ENCODE measurements at places on chromosomes 7 and 10. TPM values are rescaled to one million over a fixed set of nuclear protein-coding genes. Genes with fewer than 3 reads are reported as not detected.
A peak's percentile ranks its signal among the peaks of the same experiment; 100 is the strongest.

GRCh38 chr10:114995468-114996247 is 57.7 kb downstream of the TRUB1 start:
- H3K27ac ChIP-seq: no peak overlapping the region
- no peaks in the 10 kb centered on the region for H3K27me3 ChIP-seq
- H3K36me3 ChIP-seq: peaks cover 10% of the 10 kb centered on the region
- H3K4me1 ChIP-seq: peaks cover 2% of the 10 kb centered on the region
- H3K4me3 ChIP-seq: no peak overlapping the region

- no peak for DNase-seq
Observed at GRCh38 chr10:75876710-75877109, 445.3 kb downstream of the LRMDA start.

DNA sequence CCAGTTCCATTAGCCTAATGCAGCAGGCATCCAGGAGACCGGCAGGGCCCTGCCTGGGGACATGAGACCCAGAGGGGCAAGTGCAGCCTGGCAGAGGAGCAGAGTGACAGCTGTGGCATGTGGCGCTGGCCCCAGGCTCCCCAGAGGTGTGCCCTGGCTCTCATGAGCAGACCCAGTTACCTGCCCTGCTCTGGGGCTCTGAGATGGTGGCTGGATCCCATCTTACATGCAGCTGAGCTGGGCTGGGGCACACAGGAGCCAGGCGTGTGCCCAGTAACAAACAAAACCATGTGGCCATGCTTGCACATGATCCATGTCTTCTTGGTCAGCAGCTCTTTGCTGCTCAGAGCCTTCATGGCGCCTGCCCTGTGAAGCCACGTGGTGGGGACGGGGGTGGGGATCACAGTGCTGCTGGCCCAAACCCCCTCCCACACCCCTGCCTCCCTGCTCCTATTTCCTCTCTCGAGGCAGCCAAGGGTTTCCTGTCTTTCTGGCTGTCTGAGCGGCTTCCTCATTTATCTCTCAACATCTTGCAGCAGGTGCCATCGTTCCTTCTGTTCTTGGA is 40.3 kb upstream of the GTF2I start:
- DNase-seq: peak; percentile 39
- H3K36me3 ChIP-seq: no peaks in the 10 kb centered on the region
- H3K27ac ChIP-seq: peak overlapping the region; percentile 80
- peaks cover 32% of the 10 kb centered on the region for H3K4me1 ChIP-seq

DNA sequence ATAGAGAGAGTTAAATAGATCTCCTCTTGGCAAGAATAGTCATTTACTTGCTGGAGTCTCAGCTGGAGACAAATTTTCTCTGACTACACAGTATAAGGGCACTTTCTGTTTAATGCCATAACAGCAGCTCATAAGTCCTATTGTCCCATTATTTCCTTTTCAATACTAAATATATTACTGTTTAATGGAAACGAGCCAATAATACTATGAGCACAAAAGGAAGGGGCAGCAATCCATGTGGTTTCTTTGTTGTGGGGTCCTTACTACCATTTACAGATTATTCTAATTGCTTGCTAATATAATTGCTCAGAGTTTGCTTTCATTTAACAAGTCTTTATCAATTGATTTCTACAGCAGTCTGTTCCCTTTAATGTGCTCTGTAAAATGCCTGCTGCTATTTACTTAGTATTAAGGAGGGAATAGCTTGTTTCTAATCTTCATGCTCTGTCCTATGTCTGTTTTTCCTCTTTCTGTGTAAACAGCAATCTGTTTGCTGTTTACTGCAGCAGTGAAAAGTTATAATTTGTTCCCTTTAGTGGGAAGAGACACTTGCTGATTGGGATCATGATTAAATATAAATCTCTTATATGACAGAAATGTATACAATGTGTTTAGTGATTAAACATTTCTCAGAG is 296.2 kb upstream of the SMIM30 start:
- H3K4me1 ChIP-seq: no peaks in the 10 kb centered on the region
- H3K27me3 ChIP-seq: peaks cover 9% of the 10 kb centered on the region
- no peak overlapping the region for H3K4me3 ChIP-seq
- no peak for DNase-seq

DNA sequence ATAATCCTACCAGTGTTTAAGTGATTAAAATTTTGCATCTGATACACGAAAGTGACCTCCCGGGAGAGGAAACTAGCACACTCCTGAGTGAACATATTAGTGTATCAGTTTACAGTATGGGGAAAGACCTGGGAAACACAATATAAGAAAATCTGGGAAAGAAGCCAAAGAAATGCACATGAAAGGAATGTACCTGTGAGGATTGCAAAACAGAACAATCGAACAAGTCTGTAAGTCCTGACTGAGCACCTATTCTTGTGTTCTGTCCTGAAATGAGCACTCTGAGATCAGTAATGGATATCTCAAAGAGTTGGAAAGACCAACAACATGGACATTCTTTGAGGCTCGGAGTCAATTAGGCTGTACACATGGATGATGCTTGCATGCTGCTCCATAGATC is 554.7 kb downstream of the SORCS3 start:
- no peaks in the 10 kb centered on the region for H3K36me3 ChIP-seq
- no peaks in the 10 kb centered on the region for H3K27me3 ChIP-seq
- no peak for DNase-seq
- no peak overlapping the region for H3K27ac ChIP-seq
- no peak overlapping the region for H3K4me3 ChIP-seq
- H3K4me1 ChIP-seq: no peaks in the 10 kb centered on the region

Gene STEAP1
- polyA plus RNA-seq: 0.83 TPM

GRCh38 chr10:15395935-15396334 is 24.8 kb upstream of the FAM171A1 start:
- no peak for DNase-seq
- no peaks in the 10 kb centered on the region for H3K4me1 ChIP-seq
- peaks cover 8% of the 10 kb centered on the region for H3K27me3 ChIP-seq
- no peaks in the 10 kb centered on the region for H3K36me3 ChIP-seq

GRCh38 chr7:133859231-133859630 is 267.9 kb upstream of the LRGUK start:
- H3K4me1 ChIP-seq: peaks cover 5% of the 10 kb centered on the region
- H3K27me3 ChIP-seq: no peaks in the 10 kb centered on the region
- H3K27ac ChIP-seq: no peak overlapping the region
- peaks cover 3% of the 10 kb centered on the region for H3K36me3 ChIP-seq
- no peak for DNase-seq
- no peak overlapping the region for H3K4me3 ChIP-seq

Gene OPN1SW
- polyA plus RNA-seq: not detected

Gene PKD2L1
- polyA plus RNA-seq: 1.1 TPM

DNA sequence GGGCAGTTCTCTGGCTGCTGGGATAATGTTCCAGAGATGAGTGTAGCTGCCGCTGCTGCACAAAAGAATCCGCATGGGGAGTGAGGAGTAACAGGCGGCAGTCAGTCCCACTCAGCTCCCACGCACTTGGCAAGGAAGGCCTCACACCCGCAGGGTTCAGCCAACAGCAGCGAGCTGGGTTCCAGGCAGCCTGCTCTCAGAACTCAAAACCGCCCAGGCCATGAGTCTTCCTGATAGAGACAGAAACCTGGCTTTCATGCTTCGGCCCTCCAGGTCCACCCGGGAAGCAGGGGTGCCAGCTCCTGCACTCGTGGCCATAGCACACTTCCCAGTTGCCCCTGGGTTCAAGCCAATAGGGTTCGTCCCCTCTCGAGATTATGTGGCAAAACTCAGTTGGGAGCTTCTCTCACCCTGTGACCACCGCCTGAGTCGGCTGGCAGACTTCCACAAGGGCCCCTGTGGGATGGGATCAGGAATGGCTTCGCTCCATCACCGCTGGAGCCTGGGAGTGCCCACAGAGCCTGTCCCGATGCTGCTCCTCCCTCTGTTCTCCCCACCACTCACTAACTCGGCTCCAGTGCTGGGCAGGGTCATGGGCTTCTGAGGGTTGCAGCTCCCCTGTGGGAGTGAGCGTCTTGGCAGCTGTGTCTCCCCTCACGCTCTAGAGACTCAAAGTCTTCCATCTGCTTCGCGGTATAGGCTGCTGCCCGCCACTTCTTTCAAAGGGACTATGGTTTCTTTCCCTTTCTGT is 20.6 kb downstream of the CLRN3 start:
- no peak overlapping the region for H3K4me3 ChIP-seq
- no peak overlapping the region for H3K27ac ChIP-seq
- peaks cover 7% of the 10 kb centered on the region for H3K4me1 ChIP-seq
- peaks cover 3% of the 10 kb centered on the region for H3K27me3 ChIP-seq
- DNase-seq: no peak
- peaks cover 17% of the 10 kb centered on the region for H3K36me3 ChIP-seq

Gene ZNF804B
- polyA plus RNA-seq: not detected

GRCh38 chr10:10942441-10942840 is 75.2 kb upstream of the CELF2 start:
- no peaks in the 10 kb centered on the region for H3K36me3 ChIP-seq
- peaks cover 21% of the 10 kb centered on the region for H3K27me3 ChIP-seq
- no peak overlapping the region for H3K4me3 ChIP-seq
- no peak for DNase-seq
- H3K4me1 ChIP-seq: no peaks in the 10 kb centered on the region

- H3K4me1 ChIP-seq: peaks cover 8% of the 10 kb centered on the region
- no peak for DNase-seq
Observed at GRCh38 chr7:70657989-70658632, 473.8 kb upstream of the GALNT17 start.

DNA sequence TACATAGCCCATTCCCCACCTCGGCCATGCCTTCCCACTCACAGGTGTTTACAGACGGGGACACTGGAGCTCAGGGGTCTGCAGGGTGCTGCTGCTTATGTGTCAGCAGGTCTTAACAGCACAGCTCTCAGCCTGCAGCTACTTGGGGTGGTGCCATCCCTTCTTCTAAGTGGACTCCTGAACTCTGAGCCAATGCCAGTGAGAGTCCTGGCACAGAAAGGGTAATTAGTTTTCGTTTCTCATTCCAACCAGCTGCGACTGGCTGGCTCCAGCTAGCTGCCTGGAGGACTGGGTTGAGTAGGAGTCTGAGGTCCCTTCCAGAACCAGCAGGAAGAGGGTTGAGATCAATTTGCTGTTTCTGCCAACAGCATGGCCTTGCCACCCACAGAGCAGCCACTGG is 88.3 kb upstream of the AGK start:
- H3K4me3 ChIP-seq: no peak overlapping the region
- peaks cover 3% of the 10 kb centered on the region for H3K27me3 ChIP-seq
- H3K4me1 ChIP-seq: no peaks in the 10 kb centered on the region
- H3K27ac ChIP-seq: no peak overlapping the region

Gene PDE6C
- polyA plus RNA-seq: not detected

Gene TUBAL3
- polyA plus RNA-seq: not detected

DNA sequence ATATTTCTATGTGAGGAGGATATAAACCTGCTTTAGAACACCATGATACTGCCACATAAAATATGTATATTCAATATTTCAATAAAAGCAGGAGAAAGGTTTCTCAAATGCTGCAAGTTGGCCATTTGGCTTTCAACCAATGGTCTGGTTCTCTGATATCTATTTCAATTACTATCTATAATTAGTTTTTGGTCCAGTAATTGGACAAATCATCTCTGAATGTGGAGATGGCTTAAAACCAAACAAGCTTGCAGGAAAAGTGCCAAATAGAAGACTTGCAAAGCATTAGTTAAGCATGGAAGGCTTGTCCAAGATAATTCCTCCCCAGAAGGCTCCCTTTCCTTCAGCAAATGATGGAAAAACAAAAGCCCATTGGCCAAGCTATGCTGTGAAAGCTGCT is 140.1 kb downstream of the CPEB3 start:
- H3K4me3 ChIP-seq: no peak overlapping the region
- DNase-seq: no peak
- peaks cover 25% of the 10 kb centered on the region for H3K4me1 ChIP-seq
- H3K27me3 ChIP-seq: no peaks in the 10 kb centered on the region
- no peak overlapping the region for H3K27ac ChIP-seq

Gene GPR37
- polyA plus RNA-seq: not detected

DNA sequence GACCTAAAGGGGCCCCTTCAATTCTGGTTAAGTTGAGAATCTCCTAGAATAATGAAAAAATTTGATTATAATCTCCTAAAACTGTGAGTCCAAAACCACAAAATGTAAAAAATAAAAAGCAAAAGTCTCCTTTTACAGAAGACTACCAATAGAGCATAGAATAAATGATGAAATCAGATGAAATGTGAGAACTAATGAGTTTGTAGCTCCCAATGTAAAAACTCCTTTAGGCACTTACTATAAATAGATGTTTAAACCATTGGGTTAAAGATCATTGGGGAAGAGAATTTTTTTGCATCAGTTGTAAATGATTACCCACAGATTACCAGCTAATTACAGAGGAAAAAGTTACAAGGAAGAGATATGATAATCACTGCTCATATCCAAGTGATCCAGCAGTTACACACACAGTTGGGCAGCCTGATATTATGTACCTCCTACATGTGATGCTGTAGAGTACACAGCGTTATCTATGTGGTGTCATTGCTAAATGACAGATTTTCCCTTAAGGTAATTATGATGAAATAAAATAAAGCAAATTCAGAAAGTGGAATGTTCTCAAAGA is 282.7 kb upstream of the SEMA3D start:
- no peaks in the 10 kb centered on the region for H3K36me3 ChIP-seq
- no peak overlapping the region for H3K27ac ChIP-seq
- no peaks in the 10 kb centered on the region for H3K4me1 ChIP-seq

Gene ADAM12
- not detected for polyA plus RNA-seq

Gene SLC16A12
- not detected for polyA plus RNA-seq

DNA sequence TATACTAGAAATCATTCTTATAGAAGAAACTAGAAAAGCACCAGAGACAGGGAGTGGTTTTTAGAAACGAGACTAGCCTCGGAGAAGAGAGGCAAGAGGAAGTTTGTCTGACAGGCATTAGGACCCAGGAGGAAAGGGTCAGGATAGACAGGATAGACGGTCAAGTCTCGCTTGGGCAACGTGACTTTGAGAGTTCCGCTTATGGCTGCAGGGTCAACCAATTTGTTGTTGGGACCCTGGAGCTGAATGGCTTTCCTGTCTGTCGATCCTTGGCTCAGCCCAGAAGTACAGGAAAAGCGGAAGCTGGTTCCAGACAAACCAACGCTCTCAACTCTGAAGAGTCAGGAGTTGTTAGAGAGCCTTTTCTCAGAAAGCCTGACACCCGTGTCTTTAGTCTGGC is 191.2 kb downstream of the FZD1 start:
- H3K4me1 ChIP-seq: no peaks in the 10 kb centered on the region
- DNase-seq: no peak
- no peak overlapping the region for H3K27ac ChIP-seq
- H3K27me3 ChIP-seq: peaks cover 4% of the 10 kb centered on the region

Gene CAV2
- not detected for polyA plus RNA-seq

- H3K27ac ChIP-seq: no peak overlapping the region
- no peak for DNase-seq
- no peaks in the 10 kb centered on the region for H3K4me1 ChIP-seq
Observed at GRCh38 chr10:125034675-125035074, 92.8 kb downstream of the ZRANB1 start.

DNA sequence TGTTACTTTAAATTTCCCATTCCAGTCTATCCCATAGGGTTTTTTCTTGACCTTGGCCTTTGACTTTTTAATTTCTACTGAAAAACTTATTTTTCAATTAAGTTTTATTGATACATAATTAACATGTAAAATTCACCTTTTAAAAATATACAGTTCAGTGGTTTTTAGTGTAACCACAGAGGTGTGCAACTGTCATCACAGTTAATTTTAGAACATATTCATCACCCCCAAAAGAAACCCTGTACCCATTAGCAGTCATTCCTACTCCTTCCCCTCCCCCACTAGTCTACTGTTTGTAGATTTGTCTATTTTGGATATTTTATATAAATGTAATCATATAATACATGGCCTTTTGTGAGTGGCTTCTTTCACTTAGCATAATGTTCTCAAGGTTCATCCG is 96.5 kb upstream of the GJD4 start:
- H3K4me1 ChIP-seq: peaks cover 70% of the 10 kb centered on the region
- no peak overlapping the region for H3K4me3 ChIP-seq
- DNase-seq: no peak

- H3K27ac ChIP-seq: no peak overlapping the region
- H3K36me3 ChIP-seq: no peaks in the 10 kb centered on the region
- H3K4me1 ChIP-seq: peaks cover 42% of the 10 kb centered on the region
- DNase-seq: no peak
- H3K4me3 ChIP-seq: no peak overlapping the region
- no peaks in the 10 kb centered on the region for H3K27me3 ChIP-seq
Observed at GRCh38 chr10:31751051-31751737, 177.4 kb downstream of the ARHGAP12 start.

Gene CDHR1
- 0.08 TPM for polyA plus RNA-seq
